ENCODE measurements at places on chromosomes 5 and 9.

GRCh38 chr5:11105696-11106095, 344.7 kb upstream of the DAP start:
- no peak for DNase-seq

- no peak for DNase-seq
Measured at GRCh38 chr5:107673039-107673367, 2.3 kb upstream of the EFNA5 start.

- DNase-seq: peak; percentile 71
Measured at GRCh38 chr5:102296178-102296817, at the start of gene SLCO4C1. TSS of gene SLCO4C1 (minus strand) at chr5:102296284. CDS start at chr5:102296262, 22 bp downstream.

DNA sequence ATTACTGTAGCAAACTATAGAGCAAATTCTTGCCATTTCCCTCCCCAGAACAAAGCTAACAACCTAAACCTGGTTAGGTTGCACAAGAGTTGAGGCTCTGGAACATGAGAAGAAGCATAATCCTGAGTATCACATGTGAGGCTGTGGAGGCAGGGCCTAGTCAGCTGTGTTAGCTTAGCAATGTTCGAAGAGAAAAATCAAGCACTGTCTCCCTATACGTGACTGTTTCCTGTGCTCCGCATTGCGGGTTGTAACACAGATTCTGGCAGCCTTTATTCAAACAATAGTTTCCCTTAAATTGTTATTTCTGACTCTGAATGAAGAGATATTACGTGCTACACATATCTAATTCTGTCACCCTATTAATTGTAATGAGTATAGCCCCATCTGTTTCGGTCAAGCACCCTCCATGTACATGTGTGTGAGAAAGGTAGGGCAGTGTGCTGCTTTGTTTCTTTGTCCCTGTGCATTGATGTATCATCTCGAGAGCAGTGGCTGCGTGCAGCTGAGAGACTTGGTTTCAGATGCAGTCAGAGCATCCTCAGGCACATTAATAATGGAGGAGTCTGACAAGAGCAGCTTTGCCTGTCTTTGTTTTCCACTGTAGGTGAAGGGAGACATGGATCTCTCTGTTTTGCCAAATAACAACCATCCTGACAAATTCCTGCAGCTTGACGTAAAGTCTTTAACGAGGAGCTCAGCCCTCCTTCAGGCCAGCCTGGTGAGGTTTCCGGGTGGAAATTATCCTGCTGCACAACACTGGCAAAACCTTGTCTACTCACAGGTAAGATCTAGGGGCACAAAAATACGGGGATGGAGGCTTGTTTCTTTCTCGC, at the start of gene MINAR2:
Gene MINAR2 (plus strand): TSS at position 523 of the 836 bp plus-strand sequence. CDS start 97 bp downstream, at position 620.
- no peak for DNase-seq

DNA sequence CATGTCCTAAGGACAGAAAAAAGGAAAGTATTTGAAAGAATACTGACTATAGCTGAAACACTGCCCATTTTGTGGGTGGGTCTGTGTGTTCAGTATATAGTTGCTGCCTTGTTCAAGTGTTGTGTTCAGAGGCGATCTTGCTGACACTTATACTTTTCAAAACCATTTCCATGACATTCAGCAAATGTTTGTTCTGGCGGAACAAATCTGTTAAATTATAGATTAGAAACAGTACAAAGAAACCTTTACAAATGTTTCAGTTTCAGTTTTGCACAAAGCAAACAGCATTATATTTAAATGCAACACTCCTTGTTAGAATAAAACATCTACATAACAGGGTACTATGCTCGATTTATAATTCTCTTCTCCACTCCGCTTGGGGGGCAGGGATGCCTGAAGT, 2276.3 kb downstream of the MAT2B start:
- DNase-seq: no peak
